ENCODE measurements at places on chromosomes 3 and 15. TPM values are rescaled to one million over a fixed set of nuclear protein-coding genes. Genes with fewer than 3 reads are reported as not detected.

Gene CASR
- 22.2 TPM for polyA plus RNA-seq

Gene SRGAP3
- polyA plus RNA-seq: 19.3 TPM

Gene SCN11A
- polyA plus RNA-seq: 0.93 TPM

Gene PLA2G4B
- 21.3 TPM for polyA plus RNA-seq
